ENCODE measurements at places on chromosomes 2 and 18.

- no peak for DNase-seq
These were observed 14.5 kb upstream of the SLC8A1 start for GRCh38 chr2:40466332-40466906.

DNA sequence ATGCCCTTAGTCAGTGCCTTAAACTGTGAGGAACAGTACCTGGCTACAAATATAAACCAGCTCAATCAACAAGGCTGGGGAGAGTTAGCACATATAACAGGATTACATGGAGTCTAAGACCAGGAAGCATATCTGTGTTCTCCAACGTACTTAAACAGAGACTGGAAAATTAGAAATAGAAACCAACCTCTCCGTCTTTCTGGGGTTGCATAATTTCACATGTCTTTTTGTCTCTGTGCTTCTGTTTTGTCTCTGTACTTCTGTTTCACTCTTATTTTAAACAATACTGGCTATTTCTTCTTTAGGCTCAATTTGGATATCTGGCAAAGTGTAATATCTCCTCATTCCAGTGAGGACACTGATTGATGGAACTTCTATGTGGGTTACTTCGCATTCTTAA lies 749.0 kb upstream of the ZEB2 start:
- no peak for DNase-seq

GRCh38 chr2:220243571-220243970 lies 616.1 kb downstream of the SLC4A3 start:
- DNase-seq, result no peak

DNA sequence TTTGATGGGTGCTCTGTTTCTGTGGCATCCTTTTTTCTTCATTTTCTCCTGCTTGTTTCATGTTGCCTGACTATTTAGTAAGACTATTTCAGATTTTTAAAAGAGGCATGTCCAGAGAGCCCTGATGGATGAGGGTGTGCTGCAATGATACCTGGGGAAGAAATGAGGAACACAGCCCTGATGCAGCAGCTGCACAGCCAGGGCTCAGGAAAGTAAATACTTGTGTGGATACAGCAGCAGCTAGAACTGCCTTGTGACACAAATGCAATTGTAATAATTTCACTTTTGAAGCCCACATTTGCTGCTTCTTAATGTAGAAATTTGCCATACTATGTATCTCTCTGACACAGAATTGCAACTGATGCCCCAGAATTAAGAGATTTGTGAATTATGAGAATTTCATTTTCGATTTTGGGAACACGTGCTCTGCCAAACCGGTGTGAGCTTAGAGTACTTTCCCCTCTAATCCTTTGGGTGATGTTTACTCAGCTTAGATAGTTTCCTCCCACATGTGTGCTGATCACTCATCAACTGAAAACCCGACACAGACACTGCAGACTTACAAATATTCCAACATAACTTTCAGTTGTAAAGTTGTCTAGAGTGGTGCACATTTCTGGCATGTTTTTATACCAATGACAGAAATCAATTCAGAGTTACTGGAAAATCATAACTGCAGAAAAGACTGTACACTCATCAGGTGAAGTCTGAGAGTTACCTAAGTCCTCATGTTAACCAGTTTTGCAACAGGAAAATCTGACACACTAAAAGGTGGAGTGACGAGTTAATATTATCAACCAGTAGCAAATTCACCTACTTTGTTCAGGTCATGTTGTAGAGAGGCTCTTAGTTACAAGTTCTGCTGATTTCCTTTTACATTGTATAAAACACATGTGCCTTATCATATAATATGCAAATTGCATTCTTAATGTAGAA lies 383.4 kb downstream of the CBLN2 start:
- no peak for DNase-seq

- DNase-seq, result no peak
These were observed 50.0 kb downstream of the SLC9A2 start for GRCh38 chr2:102669401-102669800.

- no peak for DNase-seq
These were observed 5.5 kb upstream of the CYP27A1 start for GRCh38 chr2:218776488-218776887.

GRCh38 chr2:138515092-138515491 lies 13.5 kb downstream of the SPOPL start:
- DNase-seq, result no peak

GRCh38 chr18:74060579-74060978 lies 87.1 kb downstream of the FBXO15 start:
- no peak for DNase-seq

- DNase-seq, result no peak
These were observed 80.0 kb downstream of the ETAA1 start for GRCh38 chr2:67476809-67477790.

DNA sequence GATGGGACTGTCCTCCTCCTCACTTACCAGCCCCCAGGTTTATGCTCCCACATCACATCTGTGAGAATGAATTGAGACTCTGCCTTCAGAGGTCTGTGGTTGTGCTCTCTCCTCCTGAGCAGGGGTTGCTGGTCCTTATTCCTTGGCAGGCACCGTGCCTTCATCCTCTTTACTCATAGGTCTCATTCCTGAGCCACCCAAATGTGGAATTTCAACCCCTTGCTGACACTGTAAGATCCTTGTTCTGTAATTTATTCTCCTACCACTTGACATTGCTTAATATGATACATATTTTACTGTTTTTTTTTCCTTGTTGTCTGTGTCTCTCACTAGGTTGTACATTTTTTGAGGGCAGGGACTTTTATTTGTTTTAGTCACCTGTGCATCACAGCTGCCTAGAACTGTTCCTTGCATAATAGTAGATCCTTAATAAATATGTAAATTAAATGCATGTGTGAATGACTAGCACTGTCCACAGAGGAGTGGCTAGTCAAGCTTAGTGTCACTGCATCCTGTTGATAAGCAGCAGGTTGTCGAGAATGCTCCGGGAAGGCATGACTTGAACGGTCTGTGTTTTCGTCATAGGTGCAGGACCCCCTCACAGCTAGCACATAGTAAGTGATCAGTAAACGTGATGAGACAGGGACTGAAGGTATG lies 180.6 kb downstream of the ZNF407 start:
- no peak for DNase-seq

DNA sequence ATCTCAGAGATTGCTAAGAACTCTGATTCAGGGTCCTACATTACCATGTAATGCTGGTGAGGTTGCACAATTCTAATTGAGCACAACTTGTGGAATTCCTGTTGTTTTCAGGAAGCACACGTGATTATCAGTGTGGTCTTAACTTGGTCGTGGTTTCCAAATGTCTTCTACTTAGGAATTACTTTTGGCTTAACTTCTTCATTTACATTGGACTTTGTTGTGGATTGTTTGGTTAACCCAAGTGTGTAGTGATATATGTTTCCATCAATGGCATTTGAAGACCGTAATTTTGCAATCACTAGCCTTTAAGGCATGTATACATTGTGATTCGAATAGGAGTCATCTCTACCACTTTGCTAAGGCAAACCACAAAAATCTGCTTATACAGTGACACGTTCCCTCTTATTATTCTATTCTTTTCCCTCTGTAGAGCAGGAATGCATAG lies 373.3 kb downstream of the IRS1 start:
- no peak for DNase-seq

GRCh38 chr2:31312898-31313297 lies 78.9 kb downstream of the EHD3 start:
- DNase-seq, result no peak

- no peak for DNase-seq
These were observed 1528.2 kb upstream of the ZEB2 start for GRCh38 chr2:146048141-146048540.

- no peak for DNase-seq
These were observed 42.5 kb downstream of the KIAA2012 start for GRCh38 chr2:202115479-202115971.

DNA sequence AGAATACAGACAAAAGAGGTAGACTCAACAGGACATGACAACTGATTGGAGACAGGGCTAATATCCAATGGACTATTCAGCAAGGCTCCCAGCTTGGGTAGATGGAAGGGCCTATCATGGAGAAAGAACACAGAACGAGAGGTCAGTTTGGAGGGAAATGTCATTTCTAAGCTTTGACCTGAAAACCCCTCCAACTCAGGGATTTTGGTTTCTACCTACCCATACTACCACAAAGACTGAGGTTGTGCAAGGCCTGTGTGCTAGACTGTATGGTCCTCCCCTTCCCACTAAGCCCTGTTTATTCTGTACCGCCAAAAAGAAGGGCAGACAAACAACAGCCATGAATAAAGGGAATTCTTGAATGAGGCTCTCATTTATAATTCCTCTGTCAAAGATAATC lies 288.9 kb downstream of the ZNF385B start:
- no peak for DNase-seq

GRCh38 chr2:225104971-225105370 lies 62.7 kb upstream of the DOCK10 start:
- DNase-seq, result no peak

DNA sequence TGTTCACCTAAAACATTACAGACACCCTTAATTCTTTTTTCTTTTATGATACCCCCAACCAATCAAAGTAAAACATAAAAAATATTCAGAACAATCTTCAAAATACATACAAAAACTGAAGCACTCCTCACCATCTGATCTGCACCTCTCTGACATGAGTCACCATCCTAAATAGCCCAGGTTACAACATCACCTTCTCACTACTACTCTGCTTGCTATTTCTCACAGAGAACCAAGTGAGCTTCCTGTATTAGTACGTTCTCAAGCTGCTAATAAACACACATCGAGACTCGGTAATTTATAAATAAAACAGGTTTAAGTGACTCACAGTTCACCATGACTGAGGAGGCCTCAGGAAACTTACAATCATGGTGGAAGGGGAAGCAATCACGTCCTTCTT lies 183.5 kb downstream of the CBLN2 start:
- no peak for DNase-seq

DNA sequence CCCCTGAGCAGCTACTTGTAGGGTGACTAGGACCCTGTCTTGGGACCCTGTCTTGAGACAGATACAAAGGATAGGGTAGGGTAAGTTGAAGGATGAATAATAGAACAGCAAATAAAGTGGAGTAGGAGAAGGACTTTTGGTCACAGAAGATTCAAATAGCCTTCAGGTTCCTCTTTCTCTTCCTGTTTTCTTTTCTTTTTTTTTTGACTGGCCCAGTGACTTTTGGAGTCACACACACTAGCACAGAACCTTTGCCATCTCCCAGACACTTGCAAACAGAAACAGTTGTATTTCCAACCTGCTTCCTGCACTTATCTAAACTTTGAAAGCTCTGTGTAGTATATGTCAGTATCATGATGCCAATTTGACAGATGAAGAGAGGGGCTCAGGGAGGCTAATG lies 108.2 kb downstream of the TDRD15 start:
- no peak for DNase-seq
